ENCODE measurements at places on chromosomes 5 and 9. TPM values are rescaled to one million over a fixed set of nuclear protein-coding genes. Genes with fewer than 3 reads are reported as not detected.

Gene OSMR
- 9.9 TPM for total RNA-seq

Gene PROB1
- 56.5 TPM for total RNA-seq

Gene TMC1
- not detected for total RNA-seq

Gene SEMA4D
- 24.7 TPM for total RNA-seq

Gene DMRTA1
- total RNA-seq = 0.77 TPM

Gene HSPB3
- 492 TPM for total RNA-seq

Gene PPP2R2B
- total RNA-seq = 0.12 TPM

Gene FBXL7
- 21.6 TPM for total RNA-seq

Gene NEURL1B
- total RNA-seq = 32.0 TPM

Gene S1PR3
- 19.8 TPM for total RNA-seq

Gene LHX3
- total RNA-seq = not detected

Gene ALDOB
- 0.35 TPM for total RNA-seq

Gene PLPP7
- 127 TPM for total RNA-seq

Gene IRF1
- 12.6 TPM for total RNA-seq

Gene LECT2
- total RNA-seq = not detected

Gene MBLAC2
- 4.1 TPM for total RNA-seq

Gene TAF11L3
- total RNA-seq = not detected

Gene ADAMTSL2
- total RNA-seq = 5.1 TPM

Gene EGFLAM
- total RNA-seq = 7.7 TPM

Gene PLAC8L1
- 0.45 TPM for total RNA-seq

Gene SMIM33
- total RNA-seq = not detected

Gene SNCAIP
- total RNA-seq = 1.7 TPM

Gene STING1
- 46.3 TPM for total RNA-seq

Gene PTPRD
- 6.1 TPM for total RNA-seq

Gene INSL6
- not detected for total RNA-seq

Gene OTULINL
- total RNA-seq = 3.1 TPM

Gene ERBIN
- 39.6 TPM for total RNA-seq

Gene FOXD4L5
- total RNA-seq = not detected

Gene HNRNPH1
- total RNA-seq = 230 TPM

Gene LRSAM1
- 52.0 TPM for total RNA-seq

Gene ENTPD8
- not detected for total RNA-seq

Gene PCDHGC5
- total RNA-seq = 3.2 TPM

Gene IRX2
- 3.1 TPM for total RNA-seq

Gene FST
- total RNA-seq = 3.2 TPM

Gene SPINK7
- not detected for total RNA-seq

Gene MLANA
- not detected for total RNA-seq

Gene CAMK4
- total RNA-seq = 0.10 TPM

Gene TEX10
- 8.3 TPM for total RNA-seq

Gene PCDHGA6
- 5.7 TPM for total RNA-seq

Gene SLC46A2
- total RNA-seq = not detected

Gene SLC1A3
- total RNA-seq = 105 TPM

Gene SPATA31A5
- not detected for total RNA-seq

Gene PCDHB16
- 2.7 TPM for total RNA-seq

Gene PIP5KL1
- total RNA-seq = not detected

Gene PCA3
- not detected for total RNA-seq

Gene IFNA13
- not detected for total RNA-seq

Gene UHRF2
- total RNA-seq = 19.0 TPM

Gene MYOZ3
- 3.2 TPM for total RNA-seq
